Ammon's horn (tissue), 1 donor: ENCODE measurements at places on chromosomes 11 and 22.

DNA sequence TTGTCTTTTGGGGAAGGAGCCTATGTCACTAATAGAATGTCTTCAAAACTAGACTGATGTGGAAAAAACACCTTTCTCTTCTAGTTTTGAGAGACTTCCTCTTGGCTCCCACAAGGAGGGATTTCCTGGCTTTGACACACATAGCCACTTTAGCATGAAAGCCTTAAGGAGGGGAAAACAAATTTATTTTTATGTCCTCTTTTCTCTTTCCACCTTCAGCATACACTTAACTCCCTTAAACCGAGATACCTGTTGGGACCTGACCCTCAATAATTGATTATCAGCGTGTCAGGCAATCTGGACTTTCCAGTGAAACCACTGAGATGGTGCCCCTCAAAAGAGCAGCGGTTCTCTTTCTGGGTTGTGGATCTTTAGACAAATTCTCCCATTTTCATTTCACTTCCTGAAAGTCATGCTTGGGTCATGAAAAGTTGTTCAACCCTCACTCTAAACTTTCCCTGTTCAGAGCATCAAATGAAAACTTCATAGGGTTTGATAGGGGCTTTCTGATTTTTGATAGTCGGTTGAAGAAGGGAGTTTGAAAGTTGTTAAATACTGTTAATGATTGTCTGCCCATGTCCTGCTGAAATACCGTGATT, 9.1 kb downstream of the EFCAB6 start:
- no peak for DNase-seq

- DNase-seq = no peak
These were observed 21.4 kb upstream of the ABCC8 start for GRCh38 chr11:17498058-17498457.

GRCh38 chr11:84719935-84720577, 907.1 kb downstream of the DLG2 start:
- peak; percentile 32 for DNase-seq

GRCh38 chr11:64649291-64649697, 58.3 kb downstream of the SLC22A12 start:
- DNase-seq = no peak

DNA sequence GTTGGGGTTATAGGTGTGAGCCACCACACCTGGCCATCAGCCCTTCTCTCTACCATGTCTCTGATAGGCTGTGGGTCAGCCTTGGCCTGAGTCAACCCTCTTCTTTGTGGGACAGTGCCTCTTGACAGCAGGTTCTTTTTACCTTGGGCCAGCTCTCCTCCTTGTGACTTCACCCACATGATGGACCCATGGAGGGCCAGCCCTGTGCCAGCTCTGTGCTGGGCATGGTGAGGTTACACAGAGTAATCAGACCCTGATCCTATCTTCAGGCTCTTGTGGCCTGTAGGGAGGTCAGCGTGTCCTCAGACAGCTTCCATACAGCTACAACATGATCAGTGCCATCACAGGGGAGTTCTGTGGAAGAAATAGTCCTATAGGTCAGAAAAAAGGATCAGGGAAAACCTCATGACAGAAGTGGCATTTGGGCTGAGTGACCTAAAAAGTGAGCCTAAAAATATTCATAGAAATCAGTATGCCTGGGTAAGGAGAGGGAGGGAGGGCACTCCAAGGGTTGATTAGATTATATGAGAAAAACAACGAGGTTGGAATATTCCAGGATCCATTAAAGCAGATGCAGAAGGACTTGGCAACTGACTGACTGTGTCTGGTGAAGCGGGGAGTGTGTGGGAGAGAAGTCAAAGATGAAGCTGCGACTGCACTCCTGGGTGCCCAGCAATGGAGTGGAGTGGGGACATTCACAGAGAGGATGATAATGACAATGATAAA, 17.1 kb downstream of the OTOG start:
- no peak for DNase-seq

DNA sequence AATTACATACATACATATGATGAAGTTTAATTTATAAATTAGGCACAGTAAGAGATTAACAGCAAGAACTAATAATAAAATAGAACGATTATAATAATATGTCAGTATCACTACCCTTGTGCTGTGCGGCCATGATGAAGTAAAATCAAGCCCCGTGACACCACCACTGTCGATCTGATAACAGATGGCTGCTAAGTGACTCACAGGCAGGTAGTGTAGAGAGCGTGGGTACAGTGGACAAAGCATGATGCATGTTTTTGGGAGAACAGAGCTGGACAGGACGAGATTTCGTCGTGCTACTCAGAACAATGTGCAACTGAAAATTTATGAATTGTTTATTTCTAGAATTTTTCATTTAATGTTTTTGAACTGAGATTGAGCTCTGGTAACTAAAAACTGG, 108.4 kb upstream of the TIMP3 start:
- DNase-seq = no peak

GRCh38 chr11:110565357-110566336, 135.9 kb downstream of the FDX1 start:
- no peak for DNase-seq

GRCh38 chr11:27596802-27597201, 90.2 kb upstream of the LIN7C start:
- no peak for DNase-seq

GRCh38 chr11:107859459-107860239, 1.1 kb upstream of the SLC35F2 start:
- DNase-seq = peak; percentile 20

GRCh38 chr11:86722006-86722405, 49.6 kb upstream of the ME3 start:
- DNase-seq = no peak

- DNase-seq = peak; percentile 93
These were observed at the start of gene ARSA for GRCh38 chr22:50627642-50628542. TSS of gene ARSA (minus strand) at chr22:50628152. CDS start at chr22:50627779, 373 bp downstream.

GRCh38 chr11:7645206-7645605, 28.1 kb downstream of the CYB5R2 start:
- DNase-seq = no peak

GRCh38 chr11:80320765-80321164, 879.9 kb upstream of the TENM4 start:
- peak; percentile 9 for DNase-seq

DNA sequence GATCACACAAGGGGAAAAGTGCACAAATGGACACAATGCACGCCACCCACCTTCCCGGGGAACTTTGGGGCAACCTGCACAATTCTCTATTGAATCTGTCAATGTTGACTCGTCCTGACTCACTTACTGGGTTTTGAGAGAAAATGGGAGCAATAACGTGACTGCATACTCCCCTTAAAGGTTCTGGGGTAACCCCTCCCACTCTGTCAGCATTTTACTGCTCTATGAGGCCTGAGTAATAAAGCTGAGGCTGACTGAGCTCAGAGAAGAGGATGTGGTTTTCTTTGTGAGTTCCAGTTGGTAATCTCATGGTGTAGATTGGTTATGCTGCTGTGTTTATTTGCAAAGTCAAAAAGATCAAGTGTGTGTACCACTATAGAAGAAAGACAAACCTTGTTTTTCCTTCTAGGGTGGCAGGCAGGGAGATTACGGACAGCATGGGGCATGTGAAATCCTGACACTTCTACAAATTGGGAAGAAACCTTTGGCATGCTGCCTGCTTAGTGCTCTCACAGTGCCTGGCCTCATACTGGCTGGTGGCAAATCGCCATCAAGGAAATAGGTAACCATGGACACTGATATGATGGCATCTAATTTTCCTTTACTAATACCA, 16.1 kb upstream of the APOA1 start:
- no peak for DNase-seq

- DNase-seq = no peak
These were observed 150.7 kb downstream of the CCDC34 start for GRCh38 chr11:27212248-27212780.

DNA sequence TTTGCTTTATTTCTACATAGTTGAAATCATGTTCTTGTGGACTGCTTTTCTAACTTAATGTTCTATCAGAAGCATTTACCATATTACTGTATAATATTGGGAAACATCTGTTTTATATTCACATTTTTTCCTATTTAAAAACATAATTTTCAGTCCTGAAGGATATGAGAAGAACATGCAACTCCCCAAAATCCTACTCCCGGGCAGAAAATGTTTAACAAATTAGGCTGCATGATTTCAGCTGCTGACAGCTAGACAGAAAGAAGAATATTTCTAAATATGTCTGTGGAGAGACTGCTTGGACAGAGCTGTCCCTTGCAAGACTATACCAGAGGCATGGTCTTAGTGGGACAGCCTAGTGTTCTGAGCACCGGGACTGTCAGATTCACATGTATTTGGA, 15.7 kb upstream of the AMPD3 start:
- no peak for DNase-seq

GRCh38 chr11:28539239-28540030, 431.2 kb downstream of the METTL15 start:
- no peak for DNase-seq

DNA sequence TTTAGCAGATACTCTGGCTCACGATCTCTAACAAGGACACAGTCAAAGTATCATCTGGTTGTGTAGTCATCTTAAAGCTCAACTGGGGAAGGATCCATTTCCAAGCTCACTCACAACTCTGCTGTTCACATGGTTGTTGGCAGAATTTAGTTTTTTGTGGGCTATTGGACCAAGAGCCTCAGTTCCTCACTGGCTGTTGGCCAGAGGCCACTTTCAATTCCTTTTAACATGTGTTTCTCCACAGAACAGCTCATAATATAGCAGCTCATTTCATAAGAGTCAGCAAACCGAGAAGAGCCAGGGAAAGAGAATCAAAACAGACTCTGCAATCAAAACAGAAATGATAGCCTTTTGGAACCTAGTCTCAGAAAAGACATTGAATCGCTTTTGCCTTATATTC, 22.6 kb downstream of the IZUMO1R start:
- peak; percentile 33 for DNase-seq

GRCh38 chr11:72693271-72693968, 19.2 kb upstream of the PDE2A start:
- no peak for DNase-seq

GRCh38 chr22:36759481-36760159, 16.3 kb downstream of the IFT27 start:
- DNase-seq = no peak

- DNase-seq = no peak
These were observed 37.5 kb upstream of the TCF20 start for GRCh38 chr22:42307806-42308563.

GRCh38 chr11:62499944-62500649, 46.5 kb downstream of the AHNAK start:
- no peak for DNase-seq

- DNase-seq = no peak
These were observed 1.7 kb downstream of the MOB2 start for GRCh38 chr11:1484695-1485503.

- no peak for DNase-seq
These were observed 12.0 kb downstream of the KMT2A start for GRCh38 chr11:118448294-118448693.

DNA sequence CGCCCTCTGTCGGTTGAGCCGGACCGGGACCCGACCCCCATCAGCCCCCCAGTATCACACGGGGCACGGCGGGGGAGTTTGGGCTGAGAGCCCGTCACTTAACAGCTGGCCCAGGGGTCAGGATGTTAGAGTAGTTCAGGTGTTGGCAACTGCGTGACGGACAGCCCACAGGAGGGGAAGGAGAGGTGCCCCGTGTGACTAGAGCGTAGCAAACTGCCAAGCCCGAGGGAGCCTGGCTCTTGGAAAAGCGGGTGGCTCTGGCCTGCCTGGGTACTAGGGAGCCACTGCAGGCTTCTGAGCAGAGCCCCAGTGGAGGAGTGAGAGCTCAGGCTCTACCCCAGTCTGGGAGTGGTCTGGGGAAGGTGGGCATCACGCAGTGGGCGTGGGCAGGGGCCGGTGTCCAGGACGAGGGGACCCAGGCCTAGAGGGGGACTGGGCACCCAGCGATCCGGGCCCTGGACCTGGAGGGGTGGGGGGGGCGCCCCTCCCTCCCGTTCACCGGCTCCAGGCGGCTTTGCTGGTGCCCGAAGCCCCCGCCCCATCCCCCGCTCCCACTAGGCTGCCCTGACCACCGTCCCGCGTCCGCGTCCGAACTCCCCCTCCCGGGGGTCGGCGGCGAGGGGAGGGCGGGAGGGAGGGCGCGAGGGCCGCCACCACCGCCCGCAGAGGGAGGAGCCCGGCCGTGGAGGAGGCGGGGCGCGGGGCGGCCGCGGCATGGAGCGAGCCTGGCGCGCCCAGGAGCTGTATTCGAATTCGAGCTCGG, 24.4 kb downstream of the SHANK3 start:
- DNase-seq = no peak

GRCh38 chr22:38572065-38572464, 2.1 kb upstream of the DMC1 start:
- DNase-seq = peak; percentile 64

GRCh38 chr22:46085828-46086576, 64.3 kb upstream of the PPARA start:
- no peak for DNase-seq

DNA sequence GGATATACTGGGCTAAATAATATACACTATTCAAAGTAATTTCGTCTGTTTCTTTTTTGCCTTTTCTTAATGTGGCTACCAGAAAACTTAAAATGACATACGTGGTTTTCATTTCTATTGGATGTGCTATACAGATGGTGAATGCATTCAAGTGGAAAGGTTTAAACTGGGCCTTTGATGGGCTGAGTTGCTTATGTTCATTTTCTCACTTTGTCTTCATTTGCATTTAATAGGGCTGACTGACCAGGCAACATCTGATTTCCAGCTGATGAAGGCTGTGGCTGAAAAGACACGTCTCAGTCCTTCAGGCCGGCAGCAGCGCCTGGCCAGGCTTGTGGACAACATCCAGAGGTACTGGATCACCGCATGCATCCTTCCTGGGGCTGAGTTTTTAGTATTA, 27.9 kb downstream of the PIWIL4 start:
- no peak for DNase-seq

- no peak for DNase-seq
These were observed 314.8 kb downstream of the NTM start for GRCh38 chr11:131685206-131685605.

DNA sequence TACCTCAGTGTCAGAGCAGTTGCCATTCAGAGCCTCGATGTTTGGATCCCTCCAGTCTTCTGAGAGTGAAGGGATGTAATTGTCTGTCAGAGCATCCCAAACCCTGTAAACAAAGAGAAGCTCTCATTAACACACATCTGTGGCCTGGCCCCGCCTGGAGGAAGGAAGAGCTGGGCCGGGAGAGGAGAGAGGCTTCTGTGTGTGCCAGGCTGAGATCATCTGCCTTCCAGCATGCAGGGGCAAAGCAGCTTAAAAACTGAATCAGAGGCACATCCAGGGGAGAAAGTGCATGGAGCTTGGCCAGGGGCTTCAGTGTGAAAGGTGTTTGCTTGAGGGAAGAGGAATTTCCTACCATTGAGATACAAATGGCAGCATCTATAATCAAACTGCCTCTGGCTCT, 14.5 kb downstream of the FEZ1 start:
- peak; percentile 96 for DNase-seq

DNA sequence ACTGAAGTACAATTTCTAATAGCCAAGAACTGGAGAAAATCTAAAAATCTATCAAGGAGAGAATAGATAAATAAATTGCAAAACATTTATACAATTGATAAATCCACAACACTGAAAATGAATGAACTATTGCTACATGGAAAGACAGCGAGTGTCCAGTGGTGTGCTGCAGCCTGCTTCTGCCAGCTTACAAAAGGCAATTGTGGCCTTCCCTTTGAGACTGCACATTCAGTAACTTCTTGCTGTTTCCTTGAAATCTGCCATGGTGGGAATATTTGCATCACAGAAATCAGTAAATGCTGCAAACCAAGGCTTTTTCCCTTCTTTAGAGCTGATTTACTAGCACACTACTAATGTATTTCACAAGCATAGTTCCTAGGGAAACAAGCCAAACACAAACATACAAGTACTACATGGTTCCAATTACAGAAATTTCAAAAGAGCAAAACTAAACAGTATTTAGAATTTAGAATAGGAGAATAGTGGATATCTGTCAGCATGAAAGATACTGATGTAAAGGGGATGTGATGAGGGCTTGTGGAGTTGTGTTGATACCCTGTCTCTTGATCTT, 76.9 kb upstream of the TRIM77 start:
- DNase-seq = peak; percentile 76

GRCh38 chr22:23268877-23269276, 88.6 kb downstream of the BCR start:
- no peak for DNase-seq
